ENCODE measurements at places on chromosomes 13 and 19.

DNA sequence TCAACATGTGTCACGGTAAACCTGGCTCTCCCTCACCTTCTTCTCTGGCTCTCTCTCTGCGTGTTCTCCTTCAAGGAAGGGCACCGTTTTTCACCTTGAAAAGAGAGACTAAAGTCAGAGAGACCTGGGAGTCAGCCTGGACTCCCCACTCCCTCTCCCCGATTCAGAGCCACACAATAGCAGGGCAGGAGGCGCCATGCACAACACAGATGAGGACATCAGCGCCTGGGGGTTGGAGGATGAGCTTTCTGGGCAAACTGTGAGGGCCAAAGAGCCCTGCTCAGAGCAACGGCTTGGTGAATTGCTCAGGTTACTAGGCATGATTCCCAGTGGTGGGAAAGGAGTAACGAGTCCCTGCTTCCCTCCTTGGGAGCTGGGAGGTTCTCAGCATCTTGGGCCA is 32.3 kb downstream of the HSPH1 start:
- DNase-seq, result no peak

DNA sequence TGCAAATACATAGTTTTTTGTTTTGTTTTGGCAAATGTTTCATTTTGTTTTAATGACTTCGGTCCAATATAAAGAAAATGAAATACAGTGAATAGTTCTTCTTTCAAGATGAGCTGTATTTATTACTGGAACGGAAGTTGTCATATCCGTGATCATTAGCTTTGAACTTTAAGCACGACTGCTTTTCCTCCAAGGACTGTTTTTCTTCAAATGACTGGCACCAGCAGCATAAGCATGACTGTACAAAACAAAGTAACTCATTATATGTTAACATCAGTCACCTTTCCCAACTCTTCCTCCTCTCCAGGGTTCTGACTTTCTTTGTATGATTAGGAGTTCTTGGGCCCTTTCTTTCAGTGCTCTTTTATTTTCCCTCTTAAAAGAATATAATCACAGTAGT is 20.5 kb downstream of the EDNRB start:
- no peak for DNase-seq

GRCh38 chr13:64020126-64020525 is 2604.5 kb upstream of the PCDH20 start:
- no peak for DNase-seq

- no peak for DNase-seq
Measured at GRCh38 chr13:42707586-42707985, 73.8 kb upstream of the FAM216B start.

- DNase-seq, result no peak
Measured at GRCh38 chr13:100231176-100231575, 142.3 kb downstream of the PCCA start.

DNA sequence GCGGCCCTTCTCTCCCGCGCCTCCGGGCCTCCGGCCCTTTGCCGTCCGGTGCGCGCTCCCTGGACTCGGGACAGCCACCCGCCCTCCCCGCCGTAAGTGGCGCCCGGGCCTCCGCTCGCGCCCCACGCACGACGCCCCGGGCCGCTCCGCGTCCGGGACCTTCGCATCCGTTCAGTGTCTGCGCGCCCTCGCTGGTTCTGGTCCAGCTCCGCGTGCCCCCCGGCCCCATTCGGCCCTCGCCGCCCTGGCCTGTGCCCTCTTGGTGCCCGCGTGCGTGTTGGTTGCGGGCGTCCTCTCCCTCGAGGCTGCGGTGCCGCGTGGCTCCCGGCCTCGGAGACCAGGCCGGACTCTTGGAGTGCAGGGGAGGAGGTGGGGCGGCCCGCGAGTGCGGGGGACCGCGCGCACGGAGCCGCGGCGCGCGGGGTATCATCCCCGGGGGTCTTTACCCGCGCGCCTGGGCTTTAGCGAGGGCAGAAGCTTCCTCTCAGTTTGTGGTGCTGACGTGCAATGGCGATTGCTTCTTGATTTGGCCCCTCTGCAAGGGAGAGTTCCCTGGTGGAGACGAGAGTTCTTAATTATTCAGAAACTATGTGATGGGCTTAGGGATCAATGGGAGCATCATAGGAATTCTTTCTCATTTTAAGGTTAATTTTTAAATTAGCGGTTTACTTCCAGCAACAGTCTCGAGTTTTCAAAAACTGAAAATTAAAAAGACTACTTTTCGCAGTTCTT is 757 bp downstream of the WASF3 start:
- no peak for DNase-seq

DNA sequence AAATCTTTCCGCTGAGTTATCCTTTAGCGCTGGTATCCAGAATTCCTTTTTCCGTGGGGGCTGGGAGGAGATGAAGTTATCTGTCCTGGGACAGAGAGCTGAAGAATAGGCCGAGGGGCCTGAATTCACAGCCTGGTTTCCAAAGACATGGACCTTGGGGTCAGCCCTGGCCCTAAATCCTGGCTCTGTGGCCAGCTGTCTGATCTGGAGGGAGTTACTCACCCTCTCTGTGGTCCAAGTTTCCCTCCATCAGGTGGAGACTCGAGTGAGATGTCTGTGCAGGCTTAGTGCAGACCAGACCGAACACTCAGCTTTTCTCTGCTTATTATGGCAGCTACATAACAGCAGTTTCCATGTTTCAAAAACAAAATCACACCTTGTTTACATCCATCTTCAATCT is 59.6 kb downstream of the CDADC1 start:
- no peak for DNase-seq

GRCh38 chr19:44636439-44637389 is 7.0 kb upstream of the PVR start:
- no peak for DNase-seq

GRCh38 chr13:37202264-37202663 is 96.8 kb upstream of the CSNK1A1L start:
- no peak for DNase-seq
